Germinal center (tissue), 1 donor: ENCODE measurements at places on chromosomes 5 and 9.

- DNase-seq: no peak
Observed at GRCh38 chr9:1100201-1100600, 50.0 kb downstream of the DMRT2 start.

- DNase-seq: no peak
Observed at GRCh38 chr9:88658311-88658822, 123.4 kb downstream of the NXNL2 start.

DNA sequence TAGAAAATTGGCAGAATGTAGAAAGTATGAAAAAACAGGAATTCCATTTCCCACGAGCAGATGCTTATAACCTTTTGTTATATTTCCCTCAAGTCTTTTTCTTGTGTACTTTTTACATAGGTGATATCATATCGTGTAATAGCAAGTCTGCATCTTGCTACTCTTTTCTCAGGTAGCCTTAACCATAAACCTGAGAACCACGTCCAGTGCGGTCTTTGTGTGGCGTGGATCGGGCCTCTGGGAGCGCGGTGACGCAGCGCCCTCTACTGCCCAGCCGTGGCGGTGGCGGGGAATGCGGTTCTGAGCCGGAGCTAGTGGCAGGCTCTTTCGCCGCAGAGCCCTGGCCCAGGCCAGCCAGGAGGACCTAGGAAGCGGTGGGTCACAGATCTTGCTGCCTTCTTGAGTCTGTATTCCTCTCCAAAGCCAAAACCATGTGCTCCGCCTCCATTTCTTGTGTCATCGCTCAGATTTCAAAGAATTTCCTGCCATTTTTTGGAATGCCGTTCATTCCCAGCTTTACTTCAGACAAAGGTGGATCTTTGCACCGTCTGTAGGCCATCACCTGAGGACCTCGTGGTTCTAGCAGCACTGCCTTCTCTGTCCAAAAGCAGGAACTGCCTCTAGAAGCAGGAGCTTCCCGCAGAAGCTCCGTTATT, 71.9 kb downstream of the MVB12B start:
- DNase-seq: peak; percentile 74

DNA sequence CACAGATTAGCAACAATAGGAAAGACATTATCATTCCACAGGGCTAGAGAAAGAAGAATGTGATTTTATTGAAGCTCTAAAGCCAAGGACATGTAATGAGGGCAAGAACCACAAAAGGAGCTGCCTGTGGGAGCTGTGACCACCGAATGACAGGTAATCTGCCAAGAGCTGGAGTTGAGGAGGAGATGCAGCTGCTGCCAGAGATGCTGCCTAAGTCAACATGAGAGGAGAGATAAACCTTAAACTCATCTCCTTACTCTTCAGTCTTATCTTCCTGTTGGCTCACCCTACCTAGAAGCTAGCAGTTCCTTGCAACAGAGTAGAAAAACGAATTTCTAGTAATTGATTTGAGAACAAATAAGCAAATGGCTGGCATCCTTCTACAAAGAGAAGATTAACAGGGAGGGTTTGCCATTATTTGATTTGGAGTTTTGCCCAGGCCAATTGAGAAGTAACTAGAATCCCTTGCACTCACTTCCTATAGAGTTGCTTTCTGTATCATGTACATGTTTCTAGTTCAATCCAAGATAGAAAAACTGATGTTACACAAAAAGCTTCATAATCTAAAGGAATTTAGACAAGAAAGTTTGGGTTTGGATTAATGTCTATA, 539.2 kb downstream of the TLE1 start:
- DNase-seq: no peak

DNA sequence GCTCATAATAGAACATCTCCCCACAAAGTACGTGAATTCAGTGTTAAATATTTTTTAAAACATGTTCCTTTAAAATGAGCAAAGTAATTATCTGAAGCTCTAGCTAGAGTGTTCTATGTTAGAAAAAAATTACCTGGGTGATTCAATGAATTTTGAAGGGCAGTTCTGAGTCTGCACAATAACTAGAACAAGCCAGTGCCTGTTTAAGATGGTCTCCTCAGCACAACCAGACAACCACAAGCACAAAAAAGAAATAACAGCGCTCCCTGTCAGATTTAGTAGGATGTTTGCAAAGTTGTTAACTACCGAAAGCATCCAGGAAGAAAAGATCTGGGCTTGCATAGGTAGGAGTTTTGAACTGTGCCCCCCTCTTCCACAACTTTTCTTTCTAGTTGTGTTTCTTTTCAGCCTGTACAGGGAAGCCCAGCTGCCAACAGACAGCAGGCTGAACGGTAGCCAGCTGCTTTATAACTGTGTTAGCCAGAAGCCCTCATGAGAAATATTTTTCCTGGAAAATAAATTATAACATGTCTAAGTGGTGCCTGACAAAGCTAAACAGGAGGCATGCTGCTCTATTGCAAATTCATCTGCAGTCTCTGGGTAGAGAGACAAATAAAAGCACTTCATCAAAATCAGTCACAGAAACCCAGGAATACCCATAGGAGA, 1026.9 kb downstream of the MAT2B start:
- DNase-seq: no peak

DNA sequence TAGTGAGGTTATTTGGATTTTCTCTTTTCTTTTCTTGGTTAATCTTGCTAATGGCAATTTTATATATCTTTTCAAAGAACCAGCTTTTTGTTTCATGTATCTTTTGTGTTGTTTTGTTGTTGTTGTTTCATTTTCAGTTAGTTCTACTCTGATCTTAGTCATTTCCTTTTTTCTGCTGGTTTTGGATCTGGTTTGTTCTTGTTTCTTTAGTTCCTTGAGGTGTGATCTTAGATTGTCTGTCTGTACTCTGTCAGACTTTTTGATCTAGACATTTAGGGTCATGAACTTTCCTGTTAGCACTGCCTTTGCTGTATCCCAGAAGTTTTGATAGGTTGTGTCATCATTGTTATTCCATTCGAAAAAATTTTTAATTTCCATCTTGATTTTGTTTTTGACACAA, 399.7 kb downstream of the TLE1 start:
- no peak for DNase-seq

DNA sequence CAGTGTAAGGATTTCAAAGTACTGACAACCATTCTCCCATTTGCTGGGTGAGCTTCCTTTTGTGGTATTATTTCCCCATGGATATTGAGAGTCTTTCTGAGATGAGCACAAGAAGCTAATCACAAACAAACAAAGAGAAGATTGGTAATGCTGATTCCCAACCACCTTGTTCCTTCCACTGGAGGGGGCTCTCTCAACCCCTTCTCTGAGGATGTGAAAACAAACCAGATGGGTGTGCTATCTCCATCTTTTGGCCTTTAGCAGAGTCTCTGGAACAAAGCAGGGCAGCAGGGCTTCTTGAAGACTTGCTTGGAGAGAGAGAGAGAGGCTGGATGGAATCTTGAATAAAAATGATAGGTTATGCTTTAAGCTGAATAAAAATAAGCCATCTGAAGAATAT, 576.7 kb upstream of the ZNF462 start:
- no peak for DNase-seq

- no peak for DNase-seq
Observed at GRCh38 chr5:58498340-58498942, 7.2 kb downstream of the GAPT start.

- DNase-seq: peak; percentile 21
Observed at GRCh38 chr5:123422433-123423277, 548 bp downstream of the CEP120 start.

- DNase-seq: no peak
Observed at GRCh38 chr5:81225463-81225862, 7.7 kb upstream of the CKMT2 start.

DNA sequence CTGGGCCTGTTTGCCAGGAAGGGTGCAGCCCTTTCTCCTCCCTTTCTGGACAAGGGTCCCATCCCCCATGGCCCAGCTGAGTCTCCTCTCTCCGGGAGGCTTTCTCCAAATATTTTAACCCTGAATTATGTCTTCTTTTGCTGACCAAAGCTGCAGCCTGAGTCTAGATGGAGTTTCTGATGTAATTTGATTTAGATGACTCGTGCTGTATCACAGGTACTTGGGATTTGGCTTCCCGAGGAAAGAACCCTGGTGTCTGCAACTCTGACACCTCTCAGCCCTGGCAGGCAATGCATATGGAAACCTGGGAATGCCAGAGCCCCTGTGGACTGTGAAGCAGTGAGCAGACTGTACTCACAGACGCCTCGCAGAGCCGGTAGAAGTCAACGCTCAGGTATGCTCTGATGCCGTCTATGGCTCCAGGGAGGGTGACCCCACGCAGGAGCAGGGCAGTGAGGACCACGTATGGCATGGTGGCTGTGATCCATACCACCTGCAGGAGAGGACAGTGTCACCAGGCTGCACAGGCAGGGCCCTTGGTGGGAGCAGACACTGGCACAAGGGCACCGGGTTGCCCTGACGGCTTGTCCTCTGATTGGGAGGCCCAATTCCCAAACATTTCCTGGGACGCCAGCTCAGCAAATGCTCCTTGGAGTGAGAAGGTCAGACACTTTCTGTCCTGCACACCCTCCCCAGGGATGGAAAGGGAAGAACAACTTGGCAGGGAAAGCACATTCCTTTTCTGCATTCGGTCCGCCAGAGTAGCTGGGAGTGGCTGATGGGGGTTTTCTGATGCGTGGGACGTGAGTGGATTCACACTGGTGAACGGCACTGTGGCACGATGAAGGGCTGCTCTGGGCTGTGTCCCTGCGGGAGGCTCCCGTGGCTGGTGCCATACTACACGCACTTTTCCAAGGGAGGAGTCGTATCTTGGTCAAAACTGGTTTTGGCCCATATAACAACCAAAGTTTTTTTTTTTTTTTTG, 24.7 kb downstream of the SLC6A3 start:
- DNase-seq: no peak
